ENCODE measurements at places on chromosomes 7 and 10.

DNA sequence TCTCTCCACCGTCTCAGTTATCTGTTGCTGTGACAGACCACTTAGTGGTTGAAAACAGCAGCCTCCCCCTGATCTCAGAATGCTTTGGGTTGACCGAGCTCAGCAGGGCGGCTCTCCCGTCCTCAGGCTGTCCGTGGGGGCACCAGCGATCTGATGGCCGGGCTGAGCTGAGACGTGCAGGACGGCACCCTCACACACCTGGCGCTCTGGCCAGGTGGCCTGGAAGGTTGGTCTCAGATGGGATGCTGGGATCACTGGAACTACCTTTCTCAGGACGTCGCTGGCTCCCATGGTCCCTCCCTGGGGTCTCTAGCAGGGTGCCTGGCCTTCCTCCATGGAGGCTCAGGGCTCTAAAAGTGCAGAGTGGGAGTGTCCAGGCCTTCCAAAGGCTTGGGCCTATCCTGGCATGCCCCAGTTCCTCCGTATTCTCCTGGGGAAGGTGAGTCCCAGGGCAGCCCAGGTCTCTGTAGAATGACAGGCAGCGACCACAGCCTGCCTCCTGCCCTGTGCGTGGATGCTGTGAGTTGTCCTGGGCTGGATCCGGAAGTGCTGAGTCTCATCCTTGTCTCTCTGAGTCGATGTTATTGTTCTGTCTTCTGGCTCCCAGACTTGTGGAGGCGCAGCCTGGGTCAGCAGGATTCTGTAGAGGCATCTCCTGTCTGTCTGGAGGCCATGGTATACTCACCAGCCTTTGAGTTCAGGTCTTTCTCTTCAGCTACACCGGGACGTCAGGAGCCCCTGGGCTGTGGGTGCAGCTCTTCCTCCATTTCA, 12.2 kb upstream of the PWWP2B start:
- no peak for DNase-seq

DNA sequence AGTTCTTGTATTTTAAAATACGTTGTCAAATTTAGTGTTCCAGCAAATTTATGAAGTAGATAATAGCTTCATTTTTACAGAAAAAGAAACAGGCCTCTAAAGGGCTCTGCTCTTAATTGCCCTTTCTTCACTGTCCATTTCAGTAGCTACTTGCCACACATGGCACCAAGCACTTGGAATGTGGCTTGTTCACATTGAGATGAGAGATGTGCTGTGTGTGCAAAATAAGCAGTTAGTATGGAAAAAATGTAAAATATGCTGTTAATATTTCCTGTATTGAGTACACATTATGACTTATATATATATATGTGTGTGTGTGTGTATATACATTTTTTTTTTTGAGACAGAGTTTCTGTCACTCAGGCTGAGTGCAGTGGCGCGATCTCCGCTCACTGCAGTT, 19.5 kb downstream of the RBM33 start:
- no peak for DNase-seq

- DNase-seq, result no peak
Observed at GRCh38 chr7:139887992-139888481, 59.0 kb downstream of the TBXAS1 start.

DNA sequence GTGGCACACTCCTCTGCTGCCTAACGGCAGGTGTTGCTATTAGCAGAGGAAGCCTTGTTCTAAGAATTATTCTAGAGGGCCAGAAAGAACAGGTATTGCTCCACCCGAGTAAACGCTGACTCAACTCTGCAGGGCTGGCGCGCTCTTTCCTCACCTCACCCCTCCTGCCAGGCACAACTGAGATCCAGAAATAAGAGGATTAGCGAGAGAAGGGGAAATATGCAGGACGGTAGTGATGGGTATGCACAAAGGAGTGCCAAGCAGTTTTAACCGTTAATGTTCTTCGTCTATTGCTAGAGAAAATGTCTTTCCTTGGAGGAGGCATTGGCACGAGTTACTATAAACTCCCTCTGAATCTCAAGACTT, 369 bp upstream of the SCIN start:
- DNase-seq, result no peak

DNA sequence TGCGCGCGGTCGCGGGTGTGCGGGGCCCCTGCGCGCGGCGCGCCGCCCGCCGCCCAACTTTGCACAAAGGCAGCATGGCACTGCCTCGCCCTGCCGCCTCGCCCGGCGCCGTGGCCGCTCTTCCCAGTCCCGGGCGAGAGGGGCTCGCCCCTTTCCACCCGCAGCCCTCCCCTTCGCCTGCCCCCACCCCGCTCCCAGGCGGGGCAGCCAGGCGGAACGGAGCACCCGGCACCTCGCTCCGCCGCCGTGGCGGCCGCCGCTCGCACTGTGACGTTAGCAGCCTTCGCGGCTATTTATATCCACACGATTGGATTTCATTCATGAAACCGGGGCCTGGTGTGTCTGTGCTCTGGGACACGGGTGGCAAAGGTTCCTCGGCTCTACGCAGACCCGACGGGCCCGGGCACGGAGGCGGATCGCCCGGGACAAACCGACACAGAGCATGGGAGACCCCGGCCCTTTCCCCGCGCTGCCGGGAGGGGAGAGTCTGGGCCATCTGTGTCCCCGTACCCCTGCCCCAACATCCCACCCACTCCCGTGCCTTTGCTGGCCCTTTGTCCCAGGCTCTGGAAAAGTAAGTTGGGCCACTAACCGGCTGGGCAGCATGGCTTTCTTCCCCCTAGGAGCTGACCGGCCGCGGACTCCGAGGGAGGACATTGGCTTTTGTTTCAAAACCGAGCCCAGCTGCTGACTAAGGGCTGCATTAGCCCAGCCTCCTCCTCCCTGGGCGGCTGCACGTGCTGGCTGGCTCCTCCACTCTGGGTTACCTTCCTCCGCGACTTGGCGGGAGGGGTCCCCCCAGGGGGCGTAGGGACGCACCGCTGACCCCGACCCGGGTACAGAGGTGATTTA, at the start of gene RHOBTB1:
Gene RHOBTB1, minus strand, starts transcription at position 128 of the 852 bp plus-strand sequence. CDS start 32,643 bp downstream, outside the sequence.
- peak; percentile 34 for DNase-seq

DNA sequence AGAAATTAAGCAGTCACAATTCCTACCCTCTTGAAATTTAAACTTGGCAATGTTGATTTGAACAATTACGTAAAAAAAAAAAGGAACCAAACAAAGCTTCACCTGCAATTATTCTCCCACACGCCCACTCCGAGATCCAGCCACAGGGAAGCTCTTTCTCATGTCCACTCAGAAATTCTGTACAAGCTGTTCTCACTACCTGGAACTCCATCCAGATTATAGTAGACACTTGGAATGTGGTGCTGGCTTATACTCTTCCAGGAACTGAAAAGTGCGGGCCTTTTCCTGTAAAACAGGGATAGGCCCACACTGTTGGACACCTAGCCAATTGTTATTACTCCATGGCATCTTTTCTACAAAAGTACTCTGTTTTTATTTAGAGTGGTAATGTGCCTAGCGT, 20.3 kb upstream of the TOMM7 start:
- no peak for DNase-seq

DNA sequence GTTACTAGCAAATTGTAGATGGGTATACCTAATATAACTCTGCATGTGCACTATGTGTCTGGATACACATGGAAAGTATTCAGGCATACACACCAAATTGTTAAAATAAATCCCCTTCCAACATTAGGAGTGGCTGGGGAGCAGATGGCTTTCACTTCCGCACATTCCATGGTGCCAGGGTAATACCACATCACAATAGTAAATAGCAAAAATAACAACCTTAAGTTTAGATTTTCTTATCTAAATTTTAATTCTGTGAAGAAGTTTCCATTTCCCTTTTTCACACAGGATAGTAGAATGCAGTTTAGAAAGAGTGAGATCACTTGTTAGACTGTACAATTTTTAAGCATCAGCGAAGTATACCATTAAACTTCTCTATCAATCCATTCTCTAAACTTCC, 5.8 kb upstream of the ALOX5 start:
- no peak for DNase-seq

DNA sequence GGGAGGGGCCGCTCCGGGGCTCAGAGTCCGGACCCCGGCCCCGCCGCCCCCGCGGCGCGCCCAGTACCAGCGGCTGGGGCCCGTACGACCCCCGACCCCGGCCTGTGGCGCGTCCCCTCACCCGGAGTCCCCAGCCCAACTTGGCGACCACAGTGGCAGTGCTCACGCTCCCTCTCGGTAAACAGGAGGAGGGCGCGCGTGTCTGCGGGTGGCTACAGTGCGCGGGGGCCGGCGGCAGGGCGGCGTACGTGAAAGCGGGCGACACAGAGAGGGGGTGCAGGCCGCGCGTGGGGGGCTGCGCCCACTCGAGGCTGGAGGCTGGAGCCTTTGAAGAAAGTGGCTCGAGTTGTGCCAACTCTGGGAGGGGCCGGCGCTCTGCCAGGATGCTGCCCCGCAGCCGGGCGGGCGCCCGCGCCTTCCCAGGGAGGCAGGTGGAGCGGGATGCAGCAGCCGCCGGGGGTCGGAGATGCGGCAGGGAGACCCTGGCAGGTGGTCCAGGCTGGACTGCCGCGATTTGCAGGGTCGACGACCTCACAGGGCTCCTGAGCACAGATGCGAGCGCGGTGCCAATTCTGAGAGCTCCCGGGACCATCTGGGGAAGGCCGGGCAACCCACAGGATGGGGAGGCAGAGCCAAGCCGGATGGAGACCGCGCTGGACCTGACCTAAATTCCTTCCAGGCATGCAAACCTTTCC, 655 bp downstream of the PTPRE start:
- DNase-seq, result no peak

Measured in HepG2 (cell line).